Posterior vena cava (tissue), 2 donors: ENCODE measurements at places on chromosomes 1 and 21. TPM values are rescaled to one million over a fixed set of nuclear protein-coding genes. Genes with fewer than 3 reads are reported as not detected.
A peak's percentile ranks its signal among the peaks of the same experiment; 100 is the strongest.

The STX12 gene
- total RNA-seq, result 59.2 TPM

The ADAMTSL4 gene
- 99.6 TPM for total RNA-seq

DNA sequence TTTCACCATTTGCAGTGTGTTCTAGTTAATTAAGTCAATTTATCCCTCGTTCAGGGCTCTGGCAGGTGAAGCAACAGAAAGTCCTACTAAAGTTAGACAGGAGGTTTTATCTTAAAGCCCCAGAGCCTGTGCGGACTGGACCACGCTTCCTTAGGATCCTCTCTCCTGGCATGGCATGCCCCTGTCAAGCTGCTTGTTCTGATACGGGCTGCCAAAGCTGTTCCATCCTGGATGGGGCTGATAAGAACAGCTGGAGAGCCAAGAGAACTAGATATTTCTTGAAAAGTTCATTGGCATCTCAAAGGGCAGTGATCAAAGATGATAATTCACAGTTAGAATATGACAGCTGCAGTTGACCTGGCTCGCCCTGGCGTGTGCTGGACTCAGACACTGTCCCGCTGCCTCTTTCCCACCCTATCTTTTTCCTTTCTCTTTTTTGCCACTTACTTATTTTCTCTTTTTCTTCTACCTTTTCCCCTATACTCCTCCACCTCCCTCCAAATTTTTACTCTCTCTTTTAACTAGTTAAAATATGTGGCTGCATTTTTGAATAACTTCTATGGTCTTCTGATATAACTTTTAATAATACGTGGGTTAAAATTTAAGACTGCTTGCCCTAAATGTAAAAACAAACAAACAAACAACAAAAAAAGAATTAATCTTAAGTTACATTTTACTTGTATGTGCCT, 96.7 kb downstream of the ABCA4 start:
- no peak for DNase-seq

DNA sequence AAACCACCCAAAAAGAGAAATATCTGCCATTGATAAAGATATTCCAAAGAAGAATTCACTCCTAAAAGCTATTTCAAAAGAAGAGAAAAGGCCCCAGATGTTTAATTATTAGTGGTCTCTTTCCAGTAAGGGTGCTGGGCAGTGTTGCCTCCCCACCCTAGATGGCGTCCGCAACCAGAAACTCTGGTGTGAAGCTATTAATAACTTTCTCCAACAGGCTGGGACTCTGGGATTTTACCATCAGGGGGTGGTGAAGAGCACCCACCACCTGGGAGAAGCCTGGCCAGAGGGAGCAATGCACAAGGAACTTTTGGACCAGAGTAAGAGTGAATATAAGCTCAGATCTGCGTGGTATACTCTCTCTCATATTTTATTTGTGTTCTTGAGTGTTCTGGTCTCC, 115.4 kb upstream of the TIAM1 start:
- peak; percentile 12 for DNase-seq

DNA sequence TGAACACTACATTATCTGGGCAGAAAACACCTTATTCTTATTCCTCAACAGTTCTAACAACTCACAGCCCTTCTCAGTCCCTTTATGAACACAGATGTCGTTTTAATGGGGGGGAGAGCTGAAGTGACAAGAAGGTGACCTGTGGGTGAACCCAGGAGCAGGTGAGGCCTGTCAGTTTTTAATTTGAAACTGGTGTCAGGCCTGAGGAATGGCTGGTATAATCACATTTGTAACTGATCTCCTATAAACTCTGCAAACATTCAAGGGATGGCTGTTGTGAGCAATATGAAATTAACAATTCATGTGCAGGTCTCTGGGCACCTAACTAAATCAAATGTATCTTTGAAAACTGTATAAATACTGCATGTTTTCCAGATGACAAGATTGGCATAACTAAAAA, 362.1 kb upstream of the NR5A2 start:
- DNase-seq, result no peak

GRCh38 chr1:230141021-230141648, 74.1 kb downstream of the GALNT2 start:
- DNase-seq, result no peak
